ENCODE measurements at places on chromosomes 1 and 21.

DNA sequence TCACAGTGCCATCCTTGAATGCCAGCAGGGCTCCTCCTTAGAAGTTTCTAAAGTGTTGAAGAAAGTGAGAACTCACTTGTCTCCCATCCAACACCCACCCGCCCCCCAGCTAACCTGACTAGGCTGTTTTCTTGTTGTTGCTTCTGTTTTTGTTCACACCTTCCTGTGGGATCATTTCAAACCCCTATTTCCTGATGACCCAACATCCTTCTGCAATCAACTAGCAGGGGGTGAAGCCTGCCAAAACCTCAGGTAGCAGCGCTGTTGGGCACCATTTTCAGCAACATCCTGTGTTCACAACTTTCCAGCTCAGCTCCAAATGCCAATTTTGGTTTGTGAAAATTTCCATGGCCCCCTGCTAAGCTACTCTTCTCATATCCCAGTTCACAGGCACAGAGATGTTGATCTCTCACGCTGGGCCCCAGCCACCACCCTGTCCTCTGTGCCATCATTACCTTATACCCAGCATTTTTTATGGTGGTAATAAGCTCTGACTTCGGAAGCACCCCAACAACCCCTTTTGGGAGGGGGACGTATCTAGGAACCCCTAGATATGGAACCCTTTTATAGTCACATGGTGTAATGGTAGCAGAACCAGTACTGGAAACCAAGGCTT is 41.4 kb downstream of the CDC7 start:
- DNase-seq: no peak

DNA sequence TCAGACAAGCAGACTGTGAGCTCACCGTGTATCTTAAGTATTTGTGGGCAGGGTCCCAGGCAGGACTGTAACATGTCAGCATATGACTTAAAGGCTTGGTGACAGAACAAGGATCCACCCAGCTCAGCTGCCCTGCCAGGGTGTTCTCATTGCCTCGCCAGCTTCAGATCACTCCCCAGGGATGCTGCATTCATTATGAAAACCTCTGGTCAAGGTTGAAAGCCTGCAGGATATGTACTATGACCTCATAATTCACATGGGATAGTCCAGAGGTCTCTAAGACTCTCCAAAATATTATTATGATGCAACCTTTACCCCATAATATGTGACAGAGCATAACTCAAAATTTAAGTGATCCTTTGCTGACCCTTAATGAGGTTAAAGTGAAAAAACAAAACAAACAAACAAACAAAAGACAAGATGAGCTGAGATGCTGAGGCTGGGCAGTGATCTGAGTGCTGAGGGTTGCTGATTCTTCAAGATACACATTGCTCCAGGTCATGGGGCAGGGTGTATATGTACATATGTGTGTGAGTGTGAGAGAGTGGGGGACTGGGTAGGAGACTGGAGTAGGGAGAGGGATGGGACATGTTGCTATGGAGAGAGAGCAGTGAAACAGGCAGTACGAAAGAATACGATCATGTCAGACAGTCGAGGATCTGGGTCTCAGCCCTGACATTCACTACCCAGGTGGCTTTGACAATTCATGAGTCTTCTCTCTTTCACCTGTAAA is 98.8 kb upstream of the DUSP10 start:
- no peak for DNase-seq

- DNase-seq: peak; percentile 48
Observed at GRCh38 chr21:45592626-45593134, 50.4 kb upstream of the SLC19A1 start.

GRCh38 chr1:3515774-3516480 is 61.5 kb downstream of the ARHGEF16 start:
- no peak for DNase-seq
